ENCODE measurements at places on chromosomes 11 and 22. TPM values are rescaled to one million over a fixed set of nuclear protein-coding genes. Genes with fewer than 3 reads are reported as not detected.

- H3K36me3 ChIP-seq: no peaks in the 10 kb centered on the region
- no peaks in the 10 kb centered on the region for H3K4me1 ChIP-seq
- no peak overlapping the region for H3K4me3 ChIP-seq
- H3K27me3 ChIP-seq: peaks cover 6% of the 10 kb centered on the region
- no peak overlapping the region for H3K27ac ChIP-seq
Measured at GRCh38 chr11:93219440-93219839, 21.6 kb upstream of the SLC36A4 start.

DNA sequence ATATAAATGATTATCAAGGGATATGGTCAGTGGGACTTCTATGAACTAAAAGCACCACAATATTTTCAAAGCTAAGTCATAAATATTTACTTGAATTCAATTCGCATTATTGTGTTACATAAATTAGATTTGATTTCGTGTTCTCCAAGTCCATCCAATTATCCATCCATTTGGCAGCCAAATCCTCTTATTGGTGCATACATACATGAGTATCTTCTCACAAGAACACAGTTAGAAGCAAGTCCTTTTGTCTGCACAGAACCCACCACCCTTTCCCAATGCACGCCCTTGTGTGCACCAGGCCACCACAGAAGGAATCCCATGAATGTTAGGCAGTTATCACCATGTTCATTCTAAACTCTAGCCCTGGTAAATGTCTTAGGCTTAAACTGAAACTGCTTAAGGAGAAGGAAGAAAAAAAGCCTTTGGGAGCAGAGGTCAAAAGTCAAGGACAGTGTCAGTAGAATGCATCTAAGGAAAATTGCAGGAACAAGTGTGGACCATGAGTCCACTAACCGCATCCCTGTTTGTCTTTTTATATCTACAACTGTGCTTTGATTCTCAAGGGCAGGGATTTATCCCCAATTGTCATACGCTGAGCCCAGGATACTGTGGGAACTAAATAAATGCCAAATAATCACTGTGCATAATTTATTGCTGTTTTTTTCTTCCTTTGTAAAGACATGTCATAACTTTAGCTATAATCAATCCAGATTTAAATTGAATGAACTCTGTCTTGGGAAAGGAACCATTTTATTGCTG, 108.2 kb upstream of the DDI1 start:
- no peak overlapping the region for H3K27ac ChIP-seq
- DNase-seq: no peak
- no peaks in the 10 kb centered on the region for H3K36me3 ChIP-seq
- no peak overlapping the region for H3K4me3 ChIP-seq
- no peaks in the 10 kb centered on the region for H3K4me1 ChIP-seq
- no peaks in the 10 kb centered on the region for H3K27me3 ChIP-seq

- H3K27ac ChIP-seq: peak within 1 kb of the TSS; percentile 98
- H3K27me3 ChIP-seq: no peaks in the 10 kb centered on the region
- H3K36me3 ChIP-seq: peaks cover 7% of the 10 kb centered on the region
- peaks cover 66% of the 10 kb centered on the region for H3K4me1 ChIP-seq
- peak; percentile 93 for DNase-seq
Measured at GRCh38 chr11:1852877-1853276, at the start of gene LSP1. TSS of gene LSP1 (plus strand) at chr11:1853084. CDS start at chr11:1853145, 61 bp downstream.

DNA sequence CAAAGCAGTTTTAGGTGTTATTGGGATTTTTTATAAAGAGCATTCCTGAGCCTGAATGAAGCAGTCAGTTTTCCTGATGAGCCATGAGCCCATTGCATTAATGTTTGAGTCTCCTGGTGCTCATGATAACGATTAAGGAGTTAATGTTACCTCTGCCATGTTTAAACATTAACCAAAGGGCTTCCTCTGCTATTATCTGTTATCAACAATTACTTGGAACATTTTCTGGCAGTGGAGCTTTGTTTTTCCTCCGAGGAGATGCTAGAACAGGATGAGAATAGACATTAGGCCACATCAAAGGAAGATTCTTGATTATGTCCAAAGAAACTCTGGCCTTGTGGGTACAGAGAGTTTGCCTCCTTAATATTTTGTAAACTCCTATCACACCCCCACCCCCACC, 49.9 kb downstream of the ZNRF3 start:
- no peaks in the 10 kb centered on the region for H3K4me1 ChIP-seq
- H3K4me3 ChIP-seq: no peak overlapping the region

DNA sequence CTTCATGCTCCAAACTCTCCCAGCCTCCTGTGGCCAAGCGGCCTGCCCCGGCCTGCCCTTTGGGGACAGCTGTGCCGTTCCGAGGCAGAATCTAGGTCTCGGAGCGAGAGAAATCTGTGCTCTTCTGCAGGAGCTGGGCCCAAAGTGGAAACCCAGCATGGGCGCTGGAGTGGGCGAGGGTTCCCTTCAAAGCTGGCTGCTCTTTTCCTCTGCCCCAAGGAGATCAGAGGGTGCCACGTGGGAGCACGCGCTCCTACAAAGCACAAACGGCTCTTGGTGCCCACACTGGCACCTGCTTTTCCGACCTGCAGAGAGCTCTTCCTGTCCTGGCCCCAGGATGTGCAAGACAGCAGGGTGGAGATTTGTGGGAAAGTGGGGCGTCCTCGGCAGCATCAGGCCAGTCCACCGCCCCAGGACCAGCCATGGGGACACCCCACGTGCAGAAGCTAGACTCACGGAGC, 6.9 kb downstream of the OSBPL5 start:
- H3K36me3 ChIP-seq: no peaks in the 10 kb centered on the region
- no peak overlapping the region for H3K4me3 ChIP-seq
- peaks cover 16% of the 10 kb centered on the region for H3K4me1 ChIP-seq
- no peak for DNase-seq
- peaks cover 6% of the 10 kb centered on the region for H3K27me3 ChIP-seq

OR10D3 gene
- not detected for total RNA-seq

- H3K27me3 ChIP-seq: peaks cover 2% of the 10 kb centered on the region
- DNase-seq: peak; percentile 23
- H3K4me3 ChIP-seq: peak overlapping the region; percentile 89
- H3K36me3 ChIP-seq: peaks cover 40% of the 10 kb centered on the region
- H3K4me1 ChIP-seq: peaks cover 40% of the 10 kb centered on the region
Measured at GRCh38 chr11:67584881-67585873, 1.6 kb downstream of the GSTP1 start.

KLHL35 gene
- total RNA-seq: 0.65 TPM

GRCh38 chr11:129443276-129443675, 67.6 kb downstream of the BARX2 start:
- H3K4me1 ChIP-seq: peaks cover 27% of the 10 kb centered on the region
- no peak overlapping the region for H3K27ac ChIP-seq
- no peak for DNase-seq
- no peaks in the 10 kb centered on the region for H3K27me3 ChIP-seq
- no peak overlapping the region for H3K4me3 ChIP-seq
- no peaks in the 10 kb centered on the region for H3K36me3 ChIP-seq

DNA sequence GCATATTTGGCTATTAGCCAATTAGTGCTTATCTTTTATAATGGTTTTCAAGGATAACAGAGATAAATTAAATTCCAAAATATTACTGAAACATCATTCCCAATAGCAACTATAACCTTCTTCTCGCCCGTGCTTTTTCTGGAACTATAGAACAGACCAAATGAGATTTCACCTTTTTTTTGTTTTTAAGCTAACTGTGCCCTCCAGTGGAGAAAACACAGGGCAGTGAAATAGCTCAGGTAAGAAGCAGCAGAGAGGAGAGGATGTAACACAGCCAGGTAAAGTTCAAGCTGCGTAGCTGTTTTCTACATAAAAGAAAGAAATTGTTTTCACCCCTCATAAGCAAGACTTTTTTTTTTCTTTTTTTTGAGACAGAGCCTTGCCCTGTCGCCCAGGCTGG, 28.2 kb downstream of the HSD17B12 start:
- H3K4me3 ChIP-seq: no peak overlapping the region
- DNase-seq: no peak
- H3K27ac ChIP-seq: no peak overlapping the region

LDHAL6A gene
- not detected for total RNA-seq

SIPA1 gene
- total RNA-seq: 202 TPM

IGLL5 gene
- not detected for total RNA-seq

GRCh38 chr11:15106201-15106965, 8.3 kb upstream of the INSC start:
- H3K27me3 ChIP-seq: no peaks in the 10 kb centered on the region
- peaks cover under 1% of the 10 kb centered on the region for H3K4me1 ChIP-seq
- no peak overlapping the region for H3K4me3 ChIP-seq
- no peak for DNase-seq
- no peaks in the 10 kb centered on the region for H3K36me3 ChIP-seq

ADAMTS15 gene
- total RNA-seq: not detected

FAM180B gene
- 0.11 TPM for total RNA-seq

GRCh38 chr11:96817482-96818399, 427.9 kb downstream of the JRKL start:
- H3K27ac ChIP-seq: no peak overlapping the region
- no peak for DNase-seq
- H3K36me3 ChIP-seq: no peaks in the 10 kb centered on the region
- H3K4me3 ChIP-seq: no peak overlapping the region
- no peaks in the 10 kb centered on the region for H3K4me1 ChIP-seq
- no peaks in the 10 kb centered on the region for H3K27me3 ChIP-seq

RIMBP3C gene
- 0.33 TPM for total RNA-seq

- H3K27me3 ChIP-seq: no peaks in the 10 kb centered on the region
- H3K4me3 ChIP-seq: no peak overlapping the region
- no peaks in the 10 kb centered on the region for H3K4me1 ChIP-seq
- DNase-seq: no peak
- H3K36me3 ChIP-seq: no peaks in the 10 kb centered on the region
Measured at GRCh38 chr11:26106726-26107125, 225.2 kb upstream of the ANO3 start.

- H3K4me3 ChIP-seq: no peak overlapping the region
- no peak for DNase-seq
- H3K27me3 ChIP-seq: no peaks in the 10 kb centered on the region
- no peak overlapping the region for H3K27ac ChIP-seq
Measured at GRCh38 chr11:80958361-80958760, 1517.5 kb upstream of the TENM4 start.

ADM2 gene
- 7.5 TPM for total RNA-seq

GRCh38 chr11:62888406-62888805, 7.7 kb downstream of the SLC3A2 start:
- peaks cover 61% of the 10 kb centered on the region for H3K36me3 ChIP-seq
- peaks cover 37% of the 10 kb centered on the region for H3K4me1 ChIP-seq
- peak overlapping the region; percentile 5 for H3K27ac ChIP-seq
- H3K4me3 ChIP-seq: no peak overlapping the region
- no peak for DNase-seq

GRCh38 chr11:15805726-15806125, 550.6 kb downstream of the SOX6 start:
- DNase-seq: no peak
- H3K4me3 ChIP-seq: no peak overlapping the region
- H3K27me3 ChIP-seq: no peaks in the 10 kb centered on the region
- no peaks in the 10 kb centered on the region for H3K36me3 ChIP-seq

DNA sequence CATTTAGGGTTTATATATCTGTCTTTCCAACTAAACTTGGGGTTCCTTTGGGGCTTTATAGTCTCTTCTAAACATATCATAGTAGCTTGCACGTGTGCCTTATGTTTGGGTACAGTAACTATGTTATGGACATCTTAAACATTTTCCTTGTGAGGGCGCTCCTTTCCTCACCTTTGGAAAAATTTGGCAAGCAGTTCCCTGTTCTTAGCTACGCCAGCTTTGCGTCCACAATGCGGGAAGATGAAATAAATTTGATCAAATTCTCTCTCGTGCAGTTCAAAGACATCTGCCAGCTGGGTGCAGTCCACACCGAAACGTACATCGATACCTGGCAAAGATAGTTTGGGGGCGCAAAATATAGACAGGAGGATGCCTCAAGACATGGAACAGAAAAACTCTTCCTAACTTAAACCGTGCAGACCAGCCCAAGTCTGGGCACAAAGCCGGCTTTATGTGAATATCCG, 548 bp downstream of the FDXACB1 start:
- H3K36me3 ChIP-seq: peaks cover 8% of the 10 kb centered on the region
- H3K27ac ChIP-seq: peak overlapping the region; percentile 96

DNA sequence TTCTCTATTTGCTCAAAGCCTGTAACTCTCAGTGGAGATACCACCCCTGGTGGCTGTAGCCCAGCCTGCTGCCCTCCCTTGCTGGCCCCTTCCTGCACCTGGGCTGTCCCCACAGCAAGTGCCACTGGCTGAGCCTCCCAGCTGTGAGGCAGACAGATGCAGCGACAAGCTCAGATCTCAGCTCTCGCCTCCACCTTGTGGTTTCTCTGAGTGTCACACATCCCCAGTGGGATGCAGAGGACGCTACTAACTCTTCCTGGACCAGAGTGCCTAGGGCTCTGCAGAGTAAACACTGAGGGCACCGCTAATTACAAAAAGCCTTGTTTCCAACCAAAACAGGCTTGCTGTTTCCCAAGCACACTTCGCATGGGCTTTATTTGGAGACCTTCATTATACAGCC, 8.9 kb downstream of the YPEL1 start:
- no peak overlapping the region for H3K4me3 ChIP-seq
- DNase-seq: peak; percentile 65
- peaks cover 2% of the 10 kb centered on the region for H3K4me1 ChIP-seq
- no peaks in the 10 kb centered on the region for H3K36me3 ChIP-seq
- H3K27me3 ChIP-seq: no peaks in the 10 kb centered on the region

CYB5R3 gene
- 101 TPM for total RNA-seq

- H3K27me3 ChIP-seq: no peaks in the 10 kb centered on the region
- peak within 1 kb of the TSS; percentile 79 for H3K4me3 ChIP-seq
- peaks cover 13% of the 10 kb centered on the region for H3K4me1 ChIP-seq
- peak within 1 kb of the TSS; percentile 67 for H3K27ac ChIP-seq
- peak; percentile 92 for DNase-seq
- peaks cover 15% of the 10 kb centered on the region for H3K36me3 ChIP-seq
Measured at GRCh38 chr11:798093-798713, at the start of gene SLC25A22. TSS of gene SLC25A22 (minus strand) at chr11:798281. CDS start at chr11:795006, 3,275 bp downstream.

Measured in activated CD4-positive, alpha-beta T cell treated with anti-CD3 and anti-CD28 coated beads for 36 hours (primary cell).